ENCODE measurements at places on chromosomes 6 and 20.

DNA sequence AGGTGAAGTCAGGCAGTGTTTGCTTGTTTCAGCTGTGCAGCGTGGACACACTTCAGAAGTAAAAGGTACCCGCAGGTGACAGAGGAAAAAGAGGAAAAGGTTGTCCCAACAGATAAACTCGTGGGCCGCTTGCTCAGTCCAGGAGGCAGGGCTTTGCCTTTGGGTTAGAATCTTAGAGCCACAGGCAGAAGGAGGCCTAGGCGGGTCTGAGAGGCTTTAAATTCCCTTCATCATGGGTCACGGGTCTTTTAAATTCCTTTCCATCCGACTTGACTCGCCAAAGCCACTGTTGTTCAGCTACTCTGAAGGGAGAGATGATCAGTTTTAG lies 48.2 kb downstream of the AGPAT4 start:
- H3K4me3 ChIP-seq: no peak overlapping the region
- peak overlapping the region; percentile 68 for H3K27ac ChIP-seq
- H3K4me1 ChIP-seq: peaks cover 21% of the 10 kb centered on the region

DNA sequence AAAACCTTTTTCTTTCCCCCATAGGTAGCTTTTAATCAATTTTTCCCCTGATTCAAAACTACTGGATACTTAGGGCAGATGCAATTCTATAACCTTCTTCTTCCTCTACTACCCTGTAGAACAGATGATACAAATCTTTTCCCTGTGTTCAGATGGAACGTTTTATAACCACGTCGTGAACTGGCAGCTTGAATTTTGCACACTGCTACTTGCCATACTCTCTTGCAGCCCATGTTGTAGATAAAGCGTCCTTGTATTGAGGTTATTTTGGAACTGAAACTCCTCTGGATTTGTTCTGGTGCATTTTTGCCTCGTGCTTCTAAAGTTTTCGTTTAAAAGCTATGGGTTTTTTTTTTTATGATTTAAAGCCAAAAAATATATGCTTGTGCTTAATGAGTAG lies 440.2 kb downstream of the RFPL4B start:
- DNase-seq: no peak
- no peaks in the 10 kb centered on the region for H3K27me3 ChIP-seq
- H3K4me1 ChIP-seq: no peaks in the 10 kb centered on the region

DNA sequence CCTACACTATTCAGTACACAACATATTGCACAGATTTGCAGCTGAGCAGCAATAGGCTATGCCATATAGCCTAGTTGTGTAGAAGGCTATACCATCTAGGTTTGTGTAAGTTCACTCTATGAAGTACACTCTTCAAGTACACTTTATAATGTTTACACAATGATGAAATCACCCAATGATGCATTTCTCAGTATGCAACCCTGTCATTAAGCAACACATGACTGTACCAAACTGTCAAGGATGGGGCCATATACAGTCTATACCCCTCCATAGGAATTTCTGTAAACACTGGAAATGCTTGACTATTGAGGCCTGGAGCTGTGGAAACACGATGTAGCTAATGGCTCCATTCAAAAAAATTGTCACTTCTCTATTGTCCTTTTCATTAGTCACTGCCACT lies 535.4 kb downstream of the EPM2A start:
- no peak for DNase-seq
- H3K4me1 ChIP-seq: peaks cover 3% of the 10 kb centered on the region
- H3K27ac ChIP-seq: no peak overlapping the region
- H3K36me3 ChIP-seq: no peaks in the 10 kb centered on the region
- H3K27me3 ChIP-seq: no peaks in the 10 kb centered on the region

DNA sequence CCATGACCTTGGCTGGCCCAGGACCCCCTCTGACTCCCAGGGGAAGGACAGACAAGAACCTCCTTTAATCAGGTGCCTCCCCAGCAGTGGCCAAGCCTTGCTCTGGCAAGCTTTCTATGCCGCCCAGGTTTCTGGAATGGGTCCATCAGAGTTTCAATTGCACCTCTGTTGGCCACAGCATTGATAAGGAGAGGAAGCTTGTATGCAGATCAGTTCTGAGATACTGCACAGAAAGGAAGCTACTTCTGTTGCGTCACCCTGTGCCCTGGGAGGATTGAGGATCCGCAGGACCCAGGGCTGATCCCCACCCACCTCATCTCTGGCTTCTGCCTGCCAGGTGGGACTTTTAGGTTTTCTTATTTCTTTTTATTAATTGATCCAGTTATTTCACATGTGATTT lies 167.2 kb downstream of the TFAP2C start:
- DNase-seq: no peak
- H3K27ac ChIP-seq: no peak overlapping the region
- H3K36me3 ChIP-seq: no peaks in the 10 kb centered on the region
- H3K4me1 ChIP-seq: no peaks in the 10 kb centered on the region
- peaks cover 11% of the 10 kb centered on the region for H3K27me3 ChIP-seq

DNA sequence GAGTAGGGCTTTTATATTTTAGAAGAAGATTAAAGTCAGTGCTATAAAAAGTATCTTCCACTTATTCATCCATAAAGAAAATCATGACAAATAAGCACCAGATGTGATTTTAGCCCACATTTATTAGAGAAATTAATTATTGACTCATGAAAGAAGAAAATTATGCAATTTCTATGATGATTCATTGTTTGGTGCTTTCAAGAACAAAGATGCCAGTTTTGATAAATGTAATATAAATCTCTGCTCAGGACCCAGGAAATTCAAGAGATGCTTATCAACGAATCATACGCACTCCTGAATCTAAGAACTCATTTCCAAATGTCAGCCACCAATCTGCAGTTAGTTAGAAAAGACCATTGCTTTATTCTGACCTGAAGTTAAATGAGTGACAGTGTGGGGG lies 211.4 kb downstream of the ARHGAP18 start:
- peak overlapping the region; percentile 20 for H3K27ac ChIP-seq
- DNase-seq: no peak
- H3K27me3 ChIP-seq: no peaks in the 10 kb centered on the region
- peaks cover 20% of the 10 kb centered on the region for H3K4me1 ChIP-seq

DNA sequence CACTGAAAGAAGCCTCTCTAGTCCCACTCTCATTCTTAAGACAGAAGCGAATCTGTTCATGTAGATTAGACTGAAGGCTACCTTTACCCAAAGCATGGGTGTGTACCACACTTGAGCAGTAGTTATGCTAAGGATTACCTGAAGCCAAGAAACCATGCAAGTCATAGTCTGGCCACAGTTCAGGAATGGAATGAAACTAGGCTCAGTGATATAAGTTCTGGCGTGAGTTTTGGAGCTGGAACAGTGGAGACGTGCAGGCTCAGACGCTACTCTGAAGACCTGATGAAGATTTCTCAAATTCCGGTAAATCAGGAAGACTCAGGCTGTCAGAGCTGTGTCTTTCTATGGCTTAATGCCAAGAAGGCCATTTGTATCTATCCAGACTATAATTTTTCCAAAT lies 219.9 kb downstream of the HDGFL1 start:
- no peak for DNase-seq
- H3K36me3 ChIP-seq: no peaks in the 10 kb centered on the region
- H3K27ac ChIP-seq: no peak overlapping the region
- no peaks in the 10 kb centered on the region for H3K27me3 ChIP-seq
- no peak overlapping the region for H3K4me3 ChIP-seq

DNA sequence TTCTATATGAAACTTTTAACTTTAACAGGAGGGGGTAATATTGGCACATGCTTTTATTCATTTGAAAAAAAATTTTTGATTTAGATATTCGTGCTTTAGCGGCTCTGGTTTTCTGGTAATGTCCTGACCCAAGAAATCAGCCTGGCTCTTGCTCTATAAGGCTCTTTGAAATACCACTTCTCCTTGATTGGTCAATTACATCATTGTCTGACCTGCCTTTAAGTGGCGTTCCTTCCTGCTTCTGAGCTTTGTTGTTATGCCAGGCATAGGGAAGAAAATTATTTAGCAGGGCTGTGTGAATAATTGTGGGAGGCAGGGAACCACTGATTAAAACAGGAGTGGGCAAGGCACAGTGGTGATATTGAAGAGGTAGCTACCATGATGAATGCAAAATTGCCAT lies 3.9 kb downstream of the RNF144B start:
- peaks cover 3% of the 10 kb centered on the region for H3K36me3 ChIP-seq
- no peak for DNase-seq
- H3K4me1 ChIP-seq: peaks cover 23% of the 10 kb centered on the region
- H3K27ac ChIP-seq: no peak overlapping the region
- peak overlapping the region; percentile 63 for H3K4me3 ChIP-seq

DNA sequence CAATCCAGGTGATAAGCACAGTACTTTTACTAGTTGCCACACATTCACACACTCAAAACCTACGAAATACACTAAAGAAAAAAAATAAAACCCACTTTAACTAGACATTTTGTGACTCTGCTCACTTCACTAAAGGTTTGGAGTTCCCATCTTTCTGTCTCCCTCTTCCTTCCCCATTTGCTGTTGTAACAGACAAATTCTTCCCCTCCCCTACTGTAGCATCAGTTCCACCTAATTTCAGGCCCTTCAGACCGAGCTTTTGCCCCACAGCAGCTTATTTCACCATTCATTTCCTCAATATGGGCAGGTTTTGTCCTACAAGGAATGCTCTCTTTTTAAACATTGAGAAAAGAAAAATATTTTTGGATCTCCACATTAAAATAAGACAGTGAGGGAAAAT lies 31.3 kb upstream of the MRAP2 start:
- no peak overlapping the region for H3K4me3 ChIP-seq
- no peaks in the 10 kb centered on the region for H3K4me1 ChIP-seq
- H3K36me3 ChIP-seq: no peaks in the 10 kb centered on the region
- no peak overlapping the region for H3K27ac ChIP-seq

- H3K27me3 ChIP-seq: peaks cover 17% of the 10 kb centered on the region
- no peak for DNase-seq
- peak overlapping the region; percentile 23 for H3K27ac ChIP-seq
- no peaks in the 10 kb centered on the region for H3K36me3 ChIP-seq
- H3K4me3 ChIP-seq: no peak overlapping the region
Measured at GRCh38 chr20:1805161-1805581, 90.0 kb upstream of the SIRPA start.

- H3K4me1 ChIP-seq: no peaks in the 10 kb centered on the region
- H3K27ac ChIP-seq: no peak overlapping the region
- H3K27me3 ChIP-seq: no peaks in the 10 kb centered on the region
- no peak overlapping the region for H3K4me3 ChIP-seq
- H3K36me3 ChIP-seq: no peaks in the 10 kb centered on the region
Measured at GRCh38 chr6:74713941-74714340, 491.9 kb downstream of the COL12A1 start.

DNA sequence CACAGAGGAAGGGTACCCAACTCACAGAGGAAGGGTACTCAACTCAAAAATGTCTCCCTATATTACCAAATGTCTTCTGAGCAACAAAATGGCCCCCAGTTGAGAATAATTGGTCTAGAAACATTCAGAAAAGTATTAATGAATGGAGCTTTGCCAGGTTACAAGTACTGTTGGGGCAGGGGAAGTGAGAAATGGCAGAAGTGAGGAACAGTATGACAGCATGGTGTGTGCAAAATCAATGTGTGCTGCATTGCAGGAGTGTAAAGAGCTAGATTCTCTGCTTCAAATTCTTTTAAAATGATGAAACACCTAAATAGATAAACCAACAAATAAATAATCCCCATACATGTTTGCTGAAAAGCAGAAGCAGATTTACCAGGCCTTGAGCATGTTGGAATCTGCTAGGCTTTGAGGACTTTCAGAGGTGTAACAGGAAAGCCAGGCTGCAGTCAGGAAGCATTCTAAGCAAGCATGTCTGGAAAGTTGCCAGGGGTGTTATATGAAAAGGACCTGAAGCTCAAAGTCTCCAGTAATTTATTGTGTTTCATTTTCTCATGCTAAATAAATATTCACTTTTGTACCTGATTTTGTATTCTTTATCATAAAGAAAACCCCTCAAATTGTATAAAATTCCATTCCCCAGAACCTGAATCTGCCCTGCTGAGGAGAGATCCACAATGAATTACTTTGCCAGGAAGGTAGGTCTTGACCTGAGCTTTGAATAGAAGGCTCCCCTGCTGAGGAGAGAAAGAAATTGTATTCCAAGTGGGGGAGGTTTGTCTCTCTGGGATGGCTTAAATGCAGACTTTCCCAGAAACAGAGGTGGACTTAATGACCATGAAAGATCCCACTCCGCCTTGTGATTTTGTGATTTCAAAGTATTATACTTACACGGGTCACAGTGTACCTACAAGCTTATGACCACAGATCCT lies 265.0 kb upstream of the MARCKS start:
- H3K36me3 ChIP-seq: no peaks in the 10 kb centered on the region
- no peak overlapping the region for H3K27ac ChIP-seq
- no peak overlapping the region for H3K4me3 ChIP-seq
- DNase-seq: no peak
- H3K4me1 ChIP-seq: peaks cover 4% of the 10 kb centered on the region
- no peaks in the 10 kb centered on the region for H3K27me3 ChIP-seq

GRCh38 chr6:116011520-116011919 lies 49.2 kb downstream of the FRK start:
- H3K27ac ChIP-seq: no peak overlapping the region
- no peak overlapping the region for H3K4me3 ChIP-seq
- H3K36me3 ChIP-seq: no peaks in the 10 kb centered on the region
- no peak for DNase-seq
- no peaks in the 10 kb centered on the region for H3K27me3 ChIP-seq

GRCh38 chr6:617456-618100 lies 39.3 kb downstream of the HUS1B start:
- no peak overlapping the region for H3K4me3 ChIP-seq
- H3K4me1 ChIP-seq: no peaks in the 10 kb centered on the region
- DNase-seq: no peak

GRCh38 chr6:121885399-121886152 lies 450.1 kb downstream of the GJA1 start:
- H3K27me3 ChIP-seq: no peaks in the 10 kb centered on the region
- H3K36me3 ChIP-seq: no peaks in the 10 kb centered on the region

- no peaks in the 10 kb centered on the region for H3K27me3 ChIP-seq
- peaks cover 12% of the 10 kb centered on the region for H3K4me1 ChIP-seq
- DNase-seq: no peak
- H3K4me3 ChIP-seq: no peak overlapping the region
- no peak overlapping the region for H3K27ac ChIP-seq
- H3K36me3 ChIP-seq: no peaks in the 10 kb centered on the region
Measured at GRCh38 chr6:154824076-154824475, 90.9 kb downstream of the SCAF8 start.

- H3K27ac ChIP-seq: no peak overlapping the region
- H3K4me1 ChIP-seq: no peaks in the 10 kb centered on the region
- H3K4me3 ChIP-seq: no peak overlapping the region
- no peaks in the 10 kb centered on the region for H3K27me3 ChIP-seq
- H3K36me3 ChIP-seq: no peaks in the 10 kb centered on the region
- no peak for DNase-seq
Measured at GRCh38 chr6:159582736-159583135, 110.3 kb downstream of the SOD2 start.

GRCh38 chr6:169109411-169110220 lies 144.0 kb downstream of the THBS2 start:
- H3K36me3 ChIP-seq: no peaks in the 10 kb centered on the region
- no peak overlapping the region for H3K27ac ChIP-seq
- DNase-seq: no peak

GRCh38 chr20:18133962-18134361 lies 3.7 kb upstream of the KAT14 start:
- no peak for DNase-seq
- peak overlapping the region; percentile 36 for H3K27ac ChIP-seq
- H3K4me1 ChIP-seq: peaks cover 8% of the 10 kb centered on the region
- H3K4me3 ChIP-seq: no peak overlapping the region
- no peaks in the 10 kb centered on the region for H3K36me3 ChIP-seq

- no peak overlapping the region for H3K27ac ChIP-seq
- H3K4me3 ChIP-seq: no peak overlapping the region
- H3K27me3 ChIP-seq: no peaks in the 10 kb centered on the region
- no peaks in the 10 kb centered on the region for H3K4me1 ChIP-seq
Measured at GRCh38 chr20:48158014-48158413, 372.7 kb upstream of the SULF2 start.
